Activated naive CD8-positive, alpha-beta T cell treated with anti-CD3 and anti-CD28 coated beads, Interleukin-2, amount 10 ng/mL, durations not matched to agents 7 days and 5 days (primary cell): ENCODE measurements at places on chromosomes 1 and 21. TPM values are rescaled to one million over a fixed set of nuclear protein-coding genes. Genes with fewer than 3 reads are reported as not detected.

CELA3B gene
- not detected for total RNA-seq

DNA sequence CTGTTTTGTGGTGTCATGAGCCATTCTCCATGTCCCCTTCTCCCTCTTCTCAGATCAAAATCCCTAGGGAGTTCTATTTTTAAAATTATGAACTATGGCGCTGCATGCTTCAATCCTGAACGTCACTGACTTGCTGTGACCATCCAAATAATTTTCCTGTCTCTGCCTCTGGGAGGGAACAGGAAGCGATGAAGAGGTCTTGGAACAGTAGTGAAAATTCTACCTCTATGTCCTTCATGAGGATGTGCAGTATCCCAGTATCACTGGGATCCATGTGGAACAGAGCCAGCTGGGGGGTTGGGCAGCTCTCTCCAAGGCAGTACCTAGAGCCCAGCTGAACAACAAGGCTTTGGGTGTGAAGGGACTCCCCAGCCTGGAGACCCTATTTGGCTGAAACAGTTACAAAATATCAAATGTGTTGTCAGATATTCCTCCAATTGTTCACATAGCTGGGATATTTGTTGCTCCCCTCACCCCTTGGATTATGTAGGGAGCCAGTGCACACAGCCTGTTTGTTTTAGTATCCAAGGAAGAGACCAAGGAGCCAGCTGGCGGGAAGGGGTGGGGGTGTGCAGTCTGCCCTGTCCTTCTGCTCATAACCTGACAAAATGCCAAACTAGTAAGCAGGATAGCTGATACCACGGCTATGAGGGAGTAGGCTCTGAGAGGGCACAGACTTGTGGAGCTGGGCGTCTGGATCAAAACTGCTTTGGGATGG, 7.6 kb downstream of the DCLRE1B start:
- peaks cover 25% of the 10 kb centered on the region for H3K4me1 ChIP-seq
- H3K27ac ChIP-seq = no peak overlapping the region
- no peak for DNase-seq
- no peak overlapping the region for H3K4me3 ChIP-seq
- peaks cover 23% of the 10 kb centered on the region for H3K36me3 ChIP-seq

DNA sequence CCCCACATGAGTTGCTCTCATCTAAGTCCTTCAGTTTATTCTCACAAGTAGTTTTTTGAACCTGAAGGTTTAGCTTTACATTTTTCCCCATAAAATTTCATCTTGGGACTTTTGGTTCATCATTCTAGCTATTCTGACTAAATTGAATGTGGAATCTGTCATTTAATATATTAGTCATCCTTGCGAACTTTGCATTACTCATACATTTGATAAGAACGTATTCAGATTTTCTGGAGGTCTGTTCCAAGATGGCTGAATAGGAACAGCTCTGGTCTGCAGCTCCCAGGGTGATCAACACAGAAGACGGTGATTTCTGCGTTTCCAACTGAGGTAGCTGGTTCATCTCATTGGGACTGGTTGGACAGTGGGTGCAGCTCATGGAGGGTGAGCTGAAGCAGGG, 59.8 kb upstream of the CSF1 start:
- no peak for DNase-seq
- peaks cover 8% of the 10 kb centered on the region for H3K27me3 ChIP-seq
- no peak overlapping the region for H3K4me3 ChIP-seq
- peaks cover 3% of the 10 kb centered on the region for H3K4me1 ChIP-seq
- no peak overlapping the region for H3K27ac ChIP-seq

- no peak overlapping the region for H3K4me3 ChIP-seq
- no peak overlapping the region for H3K27ac ChIP-seq
- no peaks in the 10 kb centered on the region for H3K36me3 ChIP-seq
- H3K27me3 ChIP-seq = no peaks in the 10 kb centered on the region
- no peaks in the 10 kb centered on the region for H3K4me1 ChIP-seq
- DNase-seq = no peak
Measured at GRCh38 chr1:178237121-178237520, 143.2 kb downstream of the RASAL2 start.

DNA sequence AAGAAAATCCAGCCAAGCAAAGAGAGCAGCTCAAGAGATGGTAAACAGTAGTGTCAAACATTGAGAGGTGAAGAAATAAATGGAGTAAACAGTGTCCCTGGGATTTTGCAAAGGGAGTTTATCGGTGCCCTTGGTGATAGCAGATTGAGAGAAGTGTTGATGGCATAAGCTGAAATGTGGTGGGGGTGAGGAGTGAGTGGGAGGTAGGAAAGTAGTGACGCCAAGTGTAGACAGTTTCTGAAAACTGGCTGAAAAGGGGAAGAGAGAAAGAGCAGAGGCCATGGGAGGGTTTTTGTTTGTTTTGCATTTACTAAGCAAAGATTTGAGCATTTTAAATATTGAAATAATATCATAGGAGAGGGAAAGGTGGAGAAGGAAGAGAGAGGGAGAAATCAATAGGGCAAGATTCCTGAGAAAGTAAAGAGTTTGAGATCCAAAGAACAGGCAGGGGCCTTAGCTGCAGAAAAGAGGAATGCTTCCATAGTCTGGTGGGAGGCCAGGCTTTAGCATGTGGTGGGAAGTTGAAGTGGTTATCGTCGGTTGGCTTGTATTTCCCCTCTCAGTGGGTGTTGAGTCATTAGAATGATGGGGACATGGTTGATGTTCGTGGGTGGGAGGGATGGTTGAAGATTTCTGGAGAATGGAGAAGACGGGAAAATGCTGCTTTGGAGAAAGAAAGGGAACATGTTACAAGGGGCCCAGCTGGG, 26.8 kb upstream of the RASAL2 start:
- DNase-seq = no peak
- no peaks in the 10 kb centered on the region for H3K27me3 ChIP-seq
- H3K27ac ChIP-seq = no peak overlapping the region
- no peak overlapping the region for H3K4me3 ChIP-seq
- no peaks in the 10 kb centered on the region for H3K4me1 ChIP-seq

DNA sequence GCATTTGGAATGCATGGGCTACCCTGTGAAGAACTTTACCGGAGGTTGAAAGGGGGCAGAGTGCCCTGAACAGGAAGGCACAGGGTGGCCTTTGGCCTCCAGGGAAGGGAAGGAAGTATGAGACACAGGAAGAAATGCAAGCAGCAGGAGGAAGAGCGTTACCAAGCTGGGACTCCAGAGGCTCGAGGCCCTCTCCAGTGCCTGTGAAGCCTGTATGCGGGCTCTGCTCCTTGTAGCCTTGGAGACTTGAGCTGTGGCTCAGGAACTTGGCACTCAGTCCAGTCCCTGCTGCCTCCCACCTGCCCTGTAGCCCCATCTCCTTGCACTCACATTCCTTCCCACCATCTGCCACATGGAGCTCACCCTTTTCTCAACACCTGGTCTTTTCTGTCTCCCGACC, 33.5 kb upstream of the RNF19B start:
- H3K4me1 ChIP-seq = peaks cover 15% of the 10 kb centered on the region
- DNase-seq = no peak
- H3K36me3 ChIP-seq = peaks cover 1% of the 10 kb centered on the region
- H3K4me3 ChIP-seq = no peak overlapping the region
- H3K27me3 ChIP-seq = no peaks in the 10 kb centered on the region
